ENCODE measurements at places on chromosomes 5 and 9.
A peak's percentile ranks its signal among the peaks of the same experiment; 100 is the strongest.

DNA sequence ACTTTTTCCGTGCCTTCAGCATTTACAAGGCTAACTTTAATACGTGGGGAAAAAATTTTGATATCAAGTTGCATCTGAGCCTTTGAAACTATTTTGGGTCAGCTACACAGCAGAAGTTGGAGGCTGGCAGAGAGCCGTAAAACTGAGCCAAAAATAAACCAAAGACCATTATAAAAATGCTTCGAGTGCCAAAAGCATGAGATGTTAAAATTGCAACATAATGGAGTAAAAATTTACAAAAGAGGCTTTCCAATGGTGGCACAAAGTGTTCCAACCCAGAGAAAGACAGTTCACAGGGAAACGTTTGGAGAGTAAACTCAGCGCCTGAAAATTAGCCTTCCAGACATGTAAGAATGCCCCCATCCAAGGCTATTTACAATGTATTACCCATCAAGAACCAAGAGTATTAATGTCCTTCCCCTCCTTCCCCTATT, 190.3 kb downstream of the TLE1 start:
- no peak for DNase-seq

- DNase-seq = no peak
These were observed 46.4 kb upstream of the PLIN2 start for GRCh38 chr9:19173598-19174125.

DNA sequence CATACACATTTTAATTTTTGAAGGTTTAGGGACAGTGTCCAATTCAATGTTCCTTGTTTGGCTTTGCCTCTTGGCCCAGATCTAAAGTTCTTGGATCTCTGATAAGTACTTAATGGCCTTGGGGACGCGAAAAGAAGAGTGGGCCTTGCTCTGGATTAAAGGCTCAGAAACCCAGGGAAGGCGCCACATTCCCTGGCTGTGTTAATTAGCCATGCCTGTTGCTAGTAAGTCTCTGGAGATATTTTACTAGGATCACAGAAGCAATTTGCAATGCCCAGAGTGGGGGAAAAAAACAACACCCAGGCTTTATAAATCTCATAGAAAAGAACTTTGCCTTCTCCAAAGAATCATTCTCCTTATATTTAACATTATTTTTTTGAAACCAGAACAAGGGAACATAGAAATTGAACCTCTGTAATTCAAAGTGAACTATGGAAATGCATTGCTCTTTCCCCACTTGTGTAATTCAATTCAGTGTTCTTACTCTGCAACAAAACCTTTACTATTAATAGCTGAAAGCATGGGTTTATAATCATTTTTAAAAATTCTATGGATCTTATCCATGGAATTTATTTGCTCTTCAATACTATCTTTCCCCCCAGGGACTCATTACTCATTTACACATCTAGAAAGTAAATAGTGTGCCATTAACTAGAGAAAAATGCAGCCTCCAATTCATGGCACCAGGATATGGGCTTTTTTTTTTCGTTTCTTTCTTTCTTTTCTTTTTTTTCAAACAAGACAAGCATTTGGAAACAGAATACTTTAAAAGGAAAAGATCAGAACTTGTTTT, 172.2 kb upstream of the ANKRD55 start:
- no peak for DNase-seq

- DNase-seq = peak; percentile 58
These were observed 99.0 kb upstream of the SLC1A3 start for GRCh38 chr5:36507332-36507952.

DNA sequence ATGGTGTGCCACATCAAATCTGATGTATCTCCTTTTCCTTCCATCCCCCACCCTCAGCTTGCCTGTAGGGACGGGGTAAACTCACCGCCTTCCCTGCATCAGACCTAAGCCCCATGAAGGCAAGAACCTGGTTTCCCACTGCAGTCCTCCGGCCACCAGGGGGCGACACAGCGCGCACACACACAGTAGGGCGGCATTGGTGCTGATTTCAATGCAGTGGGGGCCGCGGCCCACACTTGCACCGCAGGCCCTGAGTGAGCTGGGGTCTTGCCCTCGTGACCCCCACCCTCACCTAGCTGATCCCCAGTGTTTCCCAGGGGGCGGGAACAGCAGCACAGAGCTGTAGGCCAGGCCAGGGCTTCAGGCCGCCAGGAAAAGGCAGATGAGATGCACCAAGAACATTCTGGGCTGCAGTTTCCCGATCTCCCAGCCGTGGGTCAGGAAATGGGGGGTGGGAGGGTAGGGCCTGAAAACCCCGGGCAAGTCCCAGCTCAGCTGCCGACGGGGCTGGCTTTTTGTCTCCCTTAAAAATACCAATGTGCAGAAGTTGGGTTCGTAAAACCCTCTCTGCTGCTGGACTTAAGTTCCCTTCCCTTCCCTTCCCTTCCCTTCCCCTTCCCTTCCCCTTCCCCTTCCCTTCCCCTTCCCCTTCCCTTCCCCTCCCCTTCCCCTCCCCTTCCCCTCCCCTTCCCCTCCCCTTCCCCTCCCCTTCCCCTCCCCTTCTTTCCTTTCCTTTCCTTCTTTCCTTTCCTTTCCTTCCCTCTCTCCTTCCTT, 19.5 kb downstream of the FAM163B start:
- DNase-seq = peak; percentile 49
